Keratinocyte (primary cell): ENCODE measurements at places on chromosomes 13 and 19. TPM values are rescaled to one million over a fixed set of nuclear protein-coding genes. Genes with fewer than 3 reads are reported as not detected.

Gene B3GNT3
- 3.6 to 5.1 TPM (median 4.4 TPM) in 3 replicates for polyA plus RNA-seq

Gene S1PR4
- polyA plus RNA-seq, result 0.08 to 0.14 TPM in 2 of 3 replicates, not detected in the other

Gene UFM1
- polyA plus RNA-seq, result 46.0 to 67.1 TPM (median 52.4 TPM) in 3 replicates

GRCh38 chr19:18657590-18658365 is 20.9 kb downstream of the KLHL26 start:
- no peak overlapping the region for H3K4me3 ChIP-seq
- H3K27me3 ChIP-seq, result peaks cover 11% of the 10 kb centered on the region
- no peaks in the 10 kb centered on the region for H3K36me3 ChIP-seq
- no peak overlapping the region for H3K27ac ChIP-seq
- DNase-seq, result no peak

GRCh38 chr13:48985756-48986155 is 10.0 kb downstream of the FNDC3A start:
- no peak overlapping the region for H3K4me3 ChIP-seq
- no peaks in the 10 kb centered on the region for H3K27me3 ChIP-seq
- no peaks in the 10 kb centered on the region for H3K4me1 ChIP-seq
- no peak overlapping the region for H3K27ac ChIP-seq
- no peaks in the 10 kb centered on the region for H3K36me3 ChIP-seq

GRCh38 chr13:45473627-45474026 is 8.9 kb downstream of the COG3 start:
- no peak for DNase-seq
- H3K4me3 ChIP-seq, result no peak overlapping the region
- H3K36me3 ChIP-seq, result no peaks in the 10 kb centered on the region
- H3K4me1 ChIP-seq, result peaks cover 5% of the 10 kb centered on the region
- H3K27ac ChIP-seq, result no peak overlapping the region

- no peak overlapping the region for H3K27ac ChIP-seq
- H3K4me3 ChIP-seq, result no peak overlapping the region
- H3K36me3 ChIP-seq, result no peaks in the 10 kb centered on the region
- no peaks in the 10 kb centered on the region for H3K27me3 ChIP-seq
Observed at GRCh38 chr19:54325631-54326030, 12.7 kb upstream of the LILRA5 start.

GRCh38 chr13:54636231-54636630 is 1607.6 kb downstream of the OLFM4 start:
- no peaks in the 10 kb centered on the region for H3K36me3 ChIP-seq
- H3K27ac ChIP-seq, result no peak overlapping the region
- no peaks in the 10 kb centered on the region for H3K27me3 ChIP-seq
- H3K4me1 ChIP-seq, result no peaks in the 10 kb centered on the region
- DNase-seq, result no peak
- H3K4me3 ChIP-seq, result no peak overlapping the region

GRCh38 chr13:65679240-65679639 is 1550.9 kb downstream of the PCDH9 start:
- H3K36me3 ChIP-seq, result no peaks in the 10 kb centered on the region
- no peaks in the 10 kb centered on the region for H3K27me3 ChIP-seq
- H3K4me3 ChIP-seq, result no peak overlapping the region
- no peak overlapping the region for H3K27ac ChIP-seq
- no peaks in the 10 kb centered on the region for H3K4me1 ChIP-seq
